ENCODE measurements at places on chromosomes 11 and 22.
A peak's percentile ranks its signal among the peaks of the same experiment; 100 is the strongest.

DNA sequence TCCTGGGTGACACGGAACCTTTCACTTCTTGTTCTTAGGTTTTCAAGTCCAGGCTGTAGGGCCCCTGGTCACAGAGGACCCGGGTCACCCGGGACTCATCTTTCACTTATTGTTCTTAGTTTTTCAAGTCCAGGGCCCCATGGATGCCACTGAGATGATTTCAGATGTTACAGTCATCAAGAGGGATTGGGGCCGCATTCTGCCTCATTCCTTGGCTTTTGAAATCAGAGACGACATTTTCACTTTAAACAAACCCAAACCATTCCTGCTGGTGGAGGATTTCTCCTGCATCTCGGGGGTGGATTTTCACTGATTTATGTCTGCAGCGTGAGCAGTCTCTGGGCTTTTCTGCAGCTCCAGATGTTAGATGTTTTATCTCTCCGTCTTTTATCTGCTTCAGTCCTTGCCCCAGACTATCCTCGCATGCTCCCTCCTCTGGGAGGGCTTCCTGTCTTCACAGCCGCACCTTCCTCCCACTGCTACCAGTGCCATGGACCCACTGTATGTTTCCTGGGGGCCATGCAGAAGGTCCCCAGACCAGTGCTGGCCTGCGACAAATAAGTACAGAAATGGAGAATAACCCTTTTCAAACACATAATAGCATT, 27.4 kb downstream of the FBLN1 start:
- no peak for DNase-seq

DNA sequence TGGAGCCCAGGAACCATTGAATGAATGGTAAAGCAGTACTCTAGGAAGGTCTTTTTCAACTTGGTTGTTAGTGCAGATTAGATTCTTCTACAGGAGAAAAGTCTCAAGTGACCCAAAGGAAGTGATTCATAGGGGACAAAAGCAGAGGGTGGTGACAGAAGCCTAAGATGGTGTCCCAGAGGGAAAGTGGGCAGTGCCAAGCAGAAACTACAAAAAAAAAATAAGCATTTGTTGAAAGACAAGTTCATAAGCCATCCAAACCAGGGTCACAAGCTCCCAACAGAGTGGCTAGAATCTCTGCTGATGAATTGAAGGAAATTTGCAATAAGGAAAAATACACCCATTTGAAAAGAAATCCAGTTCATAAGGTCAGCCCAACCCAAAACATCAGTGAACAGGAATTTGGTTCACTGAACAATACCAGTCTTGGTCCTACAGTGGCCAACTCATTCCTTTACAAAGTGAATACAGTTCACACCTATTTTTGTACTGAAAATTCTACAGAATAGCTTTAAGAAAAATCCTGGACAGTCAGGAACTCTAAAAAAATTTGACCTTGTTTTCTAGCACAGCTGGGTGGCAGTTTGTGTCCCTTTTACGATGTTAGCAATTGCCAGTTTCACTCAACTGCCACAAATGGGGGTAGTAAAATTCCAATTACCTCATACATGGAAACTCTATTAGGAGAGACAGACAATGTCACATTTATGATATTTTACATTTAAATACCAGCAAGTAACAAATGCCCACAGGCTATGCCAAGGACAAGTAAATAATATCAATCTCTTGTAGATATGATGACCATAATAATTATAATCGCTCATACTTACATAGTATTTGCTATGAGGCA, 21.6 kb upstream of the NUP160 start:
- DNase-seq: no peak

DNA sequence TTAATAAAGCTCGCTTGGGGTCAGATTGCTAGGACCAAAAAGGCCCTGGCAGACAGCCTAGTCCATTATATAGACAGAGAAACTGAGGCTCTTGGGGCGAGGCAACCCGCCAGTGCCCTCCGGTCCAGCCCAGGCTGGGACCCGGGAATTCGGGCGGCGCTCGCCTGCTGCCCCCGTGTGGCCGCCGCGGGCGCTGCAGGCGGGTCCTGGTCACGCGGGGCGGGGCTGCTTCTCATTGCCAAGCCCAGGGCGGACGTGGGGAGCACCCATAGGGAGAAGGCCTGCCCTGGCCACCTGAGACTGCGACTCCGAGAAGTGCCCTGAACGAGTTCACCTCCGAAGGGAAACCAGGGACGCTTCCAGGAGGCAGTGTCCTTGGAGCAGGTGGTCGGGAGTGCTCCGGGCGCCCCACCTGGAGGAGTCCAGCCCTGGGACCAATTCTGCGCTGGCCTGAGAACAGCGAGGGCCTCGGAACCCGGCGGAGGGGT, 36.0 kb upstream of the CSNK1E start:
- peak; percentile 68 for DNase-seq

GRCh38 chr11:22389526-22390282, 51.5 kb downstream of the SLC17A6 start:
- DNase-seq: no peak
